ENCODE measurements at places on chromosomes 4 and X.

DNA sequence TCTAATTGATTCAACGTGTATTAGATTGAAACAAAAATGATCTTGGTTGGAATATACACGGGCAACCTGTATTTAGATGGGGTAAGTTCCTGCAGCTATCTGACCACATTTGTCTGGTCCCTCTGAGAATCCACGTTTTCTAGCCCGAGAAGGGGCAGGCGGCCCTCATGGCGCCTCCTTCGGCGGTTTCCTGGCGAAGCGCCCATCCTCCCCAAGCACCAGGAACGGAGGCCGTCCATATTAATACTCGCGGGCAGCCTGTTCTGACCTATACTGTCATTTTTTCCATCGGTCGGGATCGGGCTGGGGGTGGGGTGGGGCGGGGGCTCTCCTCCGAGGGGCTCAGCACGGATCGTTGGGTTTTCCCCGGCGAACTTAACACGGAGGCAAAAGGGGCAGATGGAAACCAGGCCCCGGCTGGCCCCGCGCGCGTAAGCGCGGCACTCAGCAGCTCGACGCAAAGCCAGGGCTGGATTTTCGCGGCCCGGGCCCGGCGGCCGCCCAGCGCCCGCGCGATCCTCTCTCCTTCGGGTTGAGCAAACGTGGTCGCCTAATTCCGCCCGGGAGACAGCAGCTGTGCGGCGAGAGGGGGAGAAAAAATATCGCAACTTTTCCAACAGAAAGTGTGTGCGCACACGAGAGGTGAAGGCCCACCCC, 77.2 kb upstream of the BCOR start:
- DNase-seq: peak; percentile 78

GRCh38 chrX:10484683-10485247, 135.6 kb downstream of the MID1 start:
- no peak for DNase-seq

GRCh38 chr4:128517739-128518510, 230.3 kb upstream of the PGRMC2 start:
- DNase-seq: no peak

DNA sequence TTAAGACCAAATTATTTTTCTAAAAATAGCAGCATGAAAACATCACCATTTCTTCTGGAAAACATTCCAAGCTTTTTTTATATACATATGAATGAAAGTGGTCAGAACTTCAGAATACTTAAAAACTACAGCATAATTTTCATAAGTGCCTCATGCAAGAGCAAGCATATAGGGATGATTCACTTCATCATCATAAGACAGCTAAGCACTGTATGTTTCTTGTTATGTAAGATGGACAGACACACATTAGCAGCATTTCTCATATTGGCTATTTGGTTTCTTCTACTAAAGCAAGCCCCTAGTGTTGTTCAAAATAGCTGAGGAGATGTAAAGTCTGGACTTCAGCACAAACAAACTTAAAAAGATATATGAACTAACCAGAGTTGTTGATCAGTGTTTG, 213.1 kb upstream of the NOCT start:
- DNase-seq: no peak

GRCh38 chr4:6343939-6344408, 74.3 kb downstream of the WFS1 start:
- peak; percentile 16 for DNase-seq

- DNase-seq: no peak
Observed at GRCh38 chrX:124395145-124395880, 49.0 kb downstream of the SH2D1A start.

DNA sequence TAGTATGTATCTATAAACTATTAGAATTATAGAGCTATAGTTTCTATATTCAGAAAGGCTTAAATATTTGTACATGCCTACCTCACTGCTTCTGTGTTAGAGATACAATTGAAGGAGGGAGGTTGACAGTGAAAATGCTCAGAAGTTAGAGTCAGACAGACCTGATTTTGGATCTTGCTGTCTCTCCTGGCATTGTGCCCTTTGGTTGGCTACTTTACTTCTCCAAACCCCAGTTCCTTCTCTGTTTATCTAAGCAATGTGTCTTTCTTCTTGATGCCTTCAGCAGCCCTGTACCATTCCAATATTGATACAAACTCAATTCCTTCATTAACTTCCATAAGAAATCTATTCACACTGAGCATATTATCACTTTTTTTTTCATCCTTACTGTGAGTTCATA, 28.7 kb downstream of the CCNG2 start:
- DNase-seq: no peak

DNA sequence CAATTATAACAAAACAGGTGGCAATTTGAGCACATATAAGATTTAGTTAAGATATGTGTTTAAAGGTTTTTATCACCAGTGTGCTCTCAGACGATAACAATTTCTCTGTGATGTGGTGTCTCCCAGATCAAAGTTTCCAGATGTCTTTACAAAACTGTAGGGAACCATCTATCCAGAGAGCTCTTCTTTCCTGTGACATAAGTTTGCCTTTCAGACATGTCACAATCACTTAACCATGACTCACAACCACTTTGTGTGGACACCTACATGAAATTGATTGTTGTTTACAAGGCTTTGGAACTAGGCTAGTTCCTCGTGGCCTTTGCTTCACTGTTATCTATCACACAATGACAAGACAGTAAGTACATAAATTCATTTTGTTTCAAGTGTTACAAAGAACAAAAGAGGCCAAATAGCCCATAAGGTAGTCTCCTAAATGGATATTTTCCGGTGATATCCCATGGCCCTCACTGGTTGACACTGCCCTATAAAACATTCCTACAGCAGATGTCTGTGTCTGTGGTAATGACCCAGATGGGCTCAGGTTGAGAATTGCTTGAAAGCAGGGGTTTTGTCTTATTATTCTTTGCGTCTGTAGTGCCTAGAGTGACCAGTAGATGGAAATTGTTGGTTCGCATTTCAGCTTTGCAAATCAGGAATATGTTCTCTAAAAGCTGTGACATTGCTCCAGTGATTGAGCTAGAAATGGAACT, 297.8 kb upstream of the FAM241A start:
- peak; percentile 58 for DNase-seq

DNA sequence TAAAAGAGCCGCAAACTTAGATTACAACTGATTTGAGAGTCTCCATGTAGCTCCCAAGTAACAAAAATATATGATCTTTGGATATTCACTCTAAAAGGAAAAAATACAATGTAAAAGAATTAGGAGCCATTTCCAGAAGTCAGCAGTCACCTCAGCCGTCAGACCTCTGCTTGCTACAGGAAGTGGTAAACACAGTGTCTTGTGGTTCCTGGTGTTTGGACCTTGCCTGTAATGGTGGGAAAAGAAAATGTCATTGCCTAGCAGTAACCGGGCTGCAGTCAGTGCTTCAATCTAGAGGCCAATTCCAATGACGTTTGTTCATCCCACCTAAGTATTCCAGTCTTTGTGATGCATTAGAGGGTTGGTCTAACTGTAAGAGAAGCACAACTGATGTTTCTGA, 28.9 kb upstream of the SMIM31 start:
- DNase-seq: no peak

- DNase-seq: no peak
Observed at GRCh38 chr4:67935888-67936287, 27.4 kb downstream of the TMPRSS11A start.

DNA sequence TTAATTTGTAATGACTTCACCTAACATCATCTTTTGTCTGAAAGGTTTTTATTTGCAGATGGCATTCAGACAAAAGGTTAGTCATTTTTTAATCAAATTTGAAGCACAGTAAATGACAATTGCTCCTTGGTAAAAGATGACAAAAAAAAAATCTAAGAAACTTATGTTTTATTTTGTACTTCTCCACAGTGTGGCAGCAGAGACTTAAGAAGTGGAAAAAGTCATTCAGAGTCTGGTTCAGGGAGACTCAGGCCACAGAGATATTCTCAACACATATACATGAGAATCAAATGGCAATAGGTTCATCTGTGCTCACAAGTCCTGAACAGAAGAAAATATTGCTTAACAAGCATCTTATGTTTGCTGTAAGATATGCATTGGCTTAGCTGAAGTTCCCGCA, 436.2 kb downstream of the KCNIP4 start:
- peak; percentile 80 for DNase-seq

- no peak for DNase-seq
Observed at GRCh38 chr4:100042235-100042634, 92.2 kb upstream of the H2AZ1 start.

GRCh38 chr4:70808151-70808550, 31.5 kb downstream of the GRSF1 start:
- no peak for DNase-seq

DNA sequence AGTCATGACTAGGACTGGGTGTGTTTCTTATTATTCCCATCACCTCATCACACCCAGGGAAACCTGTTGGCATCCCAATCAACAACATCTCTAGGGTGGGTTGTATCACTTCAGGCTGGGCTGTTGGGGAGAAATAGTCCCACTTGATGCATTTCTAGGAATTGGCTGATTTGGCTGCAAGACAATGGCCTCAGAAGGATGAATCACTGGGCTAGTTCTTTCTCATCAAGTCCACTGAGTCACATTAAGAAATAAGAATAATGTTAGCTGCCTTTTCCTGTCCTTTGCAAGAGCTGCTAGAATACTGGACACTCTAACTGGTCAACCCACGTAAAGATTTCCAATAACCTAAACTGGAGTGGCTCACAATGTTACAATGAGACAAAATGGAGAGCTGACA, 104.2 kb downstream of the CHRDL1 start:
- no peak for DNase-seq

DNA sequence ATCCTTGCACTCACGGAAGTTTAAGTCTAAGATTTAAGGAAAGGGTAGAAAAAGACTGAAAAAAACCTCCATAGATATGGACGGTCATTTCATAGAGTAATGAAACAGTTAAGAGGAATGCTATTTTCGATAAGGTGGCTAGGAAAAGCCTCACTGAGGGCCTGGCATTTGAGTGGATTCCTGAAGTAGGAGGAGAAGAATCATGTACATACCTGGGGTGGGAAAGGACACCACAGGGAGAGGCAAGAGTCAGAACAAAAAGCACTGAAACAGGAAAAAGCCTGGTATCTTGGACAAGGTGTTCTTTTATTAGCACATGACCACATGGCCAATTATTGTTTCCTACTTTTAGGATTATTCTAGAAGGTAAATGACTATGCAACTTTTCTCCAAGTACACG, 547.2 kb upstream of the DIPK2B start:
- no peak for DNase-seq

- DNase-seq: no peak
Observed at GRCh38 chrX:17994429-17994828, 133.3 kb upstream of the RAI2 start.

DNA sequence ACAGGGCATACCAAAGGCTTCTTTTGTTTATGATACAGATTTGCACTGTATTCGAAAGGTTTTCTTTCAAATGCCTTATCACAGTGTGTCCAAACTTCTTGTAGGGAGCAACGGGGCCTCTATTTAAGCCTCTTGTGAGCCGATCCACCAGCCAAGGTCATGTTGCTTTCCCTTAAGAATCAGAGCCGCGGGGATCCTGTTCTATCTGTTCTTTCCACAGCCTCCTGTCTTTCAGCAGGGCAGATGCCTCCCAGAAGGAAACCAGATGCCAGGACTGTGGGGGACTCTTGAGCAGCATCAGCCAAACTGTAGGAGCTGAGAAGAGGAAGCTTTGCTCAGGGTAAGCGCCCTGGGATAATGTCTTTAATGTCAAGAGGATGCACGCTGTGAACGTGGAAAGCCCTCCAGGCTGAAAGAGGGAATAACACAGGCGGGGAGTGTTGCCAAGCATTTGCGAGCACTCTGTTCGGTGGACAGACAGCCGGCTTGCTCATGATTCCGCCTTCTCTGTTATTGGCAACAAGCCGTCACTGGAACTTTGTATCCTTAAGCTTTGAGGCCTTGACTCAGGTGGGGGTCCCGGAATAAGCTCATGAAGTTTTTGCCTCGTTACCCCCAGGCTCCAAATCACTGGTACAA, 279.8 kb upstream of the FRG1 start:
- DNase-seq: no peak

DNA sequence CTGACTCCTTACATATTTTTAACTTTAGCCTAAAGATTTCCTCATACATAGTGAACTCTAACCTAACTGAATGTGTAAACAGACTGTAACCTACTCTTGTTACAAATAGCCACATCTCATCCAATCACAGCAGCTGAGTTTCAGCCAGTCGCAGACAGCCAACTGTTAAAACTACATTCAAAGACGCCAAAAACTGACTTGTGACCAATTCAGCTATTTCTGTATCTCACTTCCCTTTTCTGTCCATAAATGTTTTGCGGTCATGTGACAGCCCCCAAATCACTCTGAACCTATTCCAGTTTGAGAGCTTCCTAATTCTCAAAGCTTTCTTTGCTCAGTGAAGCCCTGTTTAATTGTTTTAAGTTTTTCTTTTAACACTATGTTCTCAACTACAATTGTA, 2731.9 kb downstream of the ARAP2 start:
- no peak for DNase-seq

DNA sequence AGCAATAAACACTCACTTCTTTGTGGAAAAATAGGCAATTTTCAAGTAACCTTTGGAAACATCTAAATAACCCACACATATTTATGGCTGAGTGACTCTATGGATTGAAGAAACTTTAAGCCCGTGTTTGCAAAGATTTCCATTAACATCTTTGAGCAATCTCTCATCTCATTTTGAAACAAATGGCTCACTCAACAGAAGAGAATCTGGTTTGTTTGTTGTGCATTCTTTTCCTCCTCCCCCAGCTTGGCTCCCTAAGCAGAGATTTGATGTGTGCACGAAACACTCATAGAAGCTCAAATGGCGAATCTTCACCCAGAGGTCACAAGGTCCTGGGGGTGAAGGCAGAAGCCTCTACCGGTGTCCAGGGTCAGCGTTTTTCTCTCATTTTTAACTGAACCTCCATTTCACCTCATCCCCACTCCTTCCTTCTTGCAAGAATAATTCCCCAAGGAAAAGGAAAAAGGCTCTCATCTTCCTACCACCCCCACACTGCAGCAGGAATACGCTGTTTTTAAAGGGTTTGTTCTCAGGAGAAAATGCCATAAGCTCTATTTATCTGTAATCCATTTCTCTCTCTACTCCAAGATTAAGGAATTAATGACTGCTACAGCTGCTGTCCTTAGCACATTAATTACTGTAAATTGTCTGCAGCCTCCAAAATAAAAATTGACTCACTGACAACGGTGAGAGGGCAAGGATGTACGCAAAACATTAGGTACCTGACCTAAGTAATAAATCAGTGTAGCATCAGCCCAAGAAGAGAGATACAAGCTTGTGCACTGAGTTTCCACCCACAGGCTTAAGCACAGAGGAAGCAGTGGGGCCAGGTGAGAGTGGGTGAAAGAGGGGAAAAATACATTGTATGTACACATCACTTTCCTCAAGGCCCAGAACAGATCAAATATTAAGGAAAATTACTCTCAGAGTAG, 307.6 kb upstream of the NOCT start:
- peak; percentile 84 for DNase-seq

GRCh38 chrX:137792214-137792613, 226.3 kb downstream of the ZIC3 start:
- DNase-seq: no peak

GRCh38 chr4:99815597-99816011, 1.0 kb upstream of the DAPP1 start:
- DNase-seq: no peak

All from NCI-H82 (cell line).